ENCODE measurements at places on chromosomes 4 and X. TPM values are rescaled to one million over a fixed set of nuclear protein-coding genes. Genes with fewer than 3 reads are reported as not detected.

GPAT3 gene
- 0.74 TPM for total RNA-seq

NAA11 gene
- total RNA-seq = not detected

MMGT1 gene
- total RNA-seq = 12.4 TPM

- no peak for DNase-seq
These were observed 353.1 kb upstream of the CLNK start for GRCh38 chr4:11037637-11038036.
